ENCODE measurements at places on chromosomes 5 and 9. TPM values are rescaled to one million over a fixed set of nuclear protein-coding genes. Genes with fewer than 3 reads are reported as not detected.
A peak's percentile ranks its signal among the peaks of the same experiment; 100 is the strongest.

DNA sequence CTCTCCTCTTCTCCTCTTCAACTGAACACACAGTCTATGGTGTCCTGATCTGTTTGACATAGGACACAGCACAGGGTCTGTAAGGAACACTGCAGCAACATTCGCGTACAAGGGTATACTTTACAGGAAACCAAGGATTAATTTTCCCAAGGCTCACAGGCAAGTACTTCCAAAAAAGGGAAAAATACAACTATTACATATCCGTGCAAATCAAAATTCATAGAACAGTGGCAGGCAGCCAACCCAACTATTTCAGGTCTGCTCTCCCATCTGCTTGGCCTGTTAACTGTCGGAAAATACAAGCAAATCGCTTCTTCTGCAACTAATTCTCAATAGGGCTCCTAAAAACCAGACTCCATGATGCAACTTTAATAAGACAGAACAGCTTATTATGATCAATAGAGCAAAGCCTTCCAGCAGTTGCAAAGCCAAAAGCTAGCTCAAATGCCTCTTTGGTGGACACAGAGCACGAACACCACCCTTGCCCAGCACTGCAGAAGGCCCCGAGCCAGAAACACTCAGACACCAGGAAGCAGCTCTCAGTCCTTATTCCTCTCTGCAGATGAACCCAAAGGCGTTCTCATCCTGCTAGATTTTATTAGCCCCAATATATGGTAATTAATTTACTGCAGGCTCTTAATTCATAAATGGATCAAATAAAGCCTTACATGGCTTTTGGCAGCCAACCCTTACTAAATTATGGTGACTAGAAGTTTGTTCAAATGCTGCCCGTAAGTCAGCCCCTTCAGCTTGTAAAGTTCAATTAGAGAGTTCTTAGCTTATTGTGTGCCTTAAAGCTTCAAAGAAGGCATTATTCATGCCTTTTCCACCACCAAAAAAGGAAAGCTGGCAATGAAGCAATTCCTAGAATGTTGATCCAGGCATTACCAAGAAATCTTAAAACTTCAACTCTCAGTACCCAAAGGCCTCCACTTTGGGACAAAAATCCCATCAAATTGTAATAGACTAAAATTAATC, 68.8 kb downstream of the ZNF608 start:
- no peaks in the 10 kb centered on the region for H3K4me1 ChIP-seq
- no peak for DNase-seq
- no peaks in the 10 kb centered on the region for H3K36me3 ChIP-seq
- H3K27me3 ChIP-seq = no peaks in the 10 kb centered on the region
- no peak overlapping the region for H3K27ac ChIP-seq
- H3K4me3 ChIP-seq = no peak overlapping the region

- H3K4me3 ChIP-seq = no peak overlapping the region
- DNase-seq = no peak
- H3K36me3 ChIP-seq = no peaks in the 10 kb centered on the region
- no peaks in the 10 kb centered on the region for H3K4me1 ChIP-seq
- H3K27me3 ChIP-seq = no peaks in the 10 kb centered on the region
Measured at GRCh38 chr5:94983861-94984535, 300.9 kb downstream of the MCTP1 start.

GRCh38 chr5:143395638-143396352, 7.7 kb downstream of the NR3C1 start:
- H3K27me3 ChIP-seq = no peaks in the 10 kb centered on the region
- peak overlapping the region; percentile 65 for H3K4me3 ChIP-seq
- H3K27ac ChIP-seq = no peak overlapping the region
- peaks cover 48% of the 10 kb centered on the region for H3K36me3 ChIP-seq

LNPEP gene
- total RNA-seq = 37.9 TPM

DNA sequence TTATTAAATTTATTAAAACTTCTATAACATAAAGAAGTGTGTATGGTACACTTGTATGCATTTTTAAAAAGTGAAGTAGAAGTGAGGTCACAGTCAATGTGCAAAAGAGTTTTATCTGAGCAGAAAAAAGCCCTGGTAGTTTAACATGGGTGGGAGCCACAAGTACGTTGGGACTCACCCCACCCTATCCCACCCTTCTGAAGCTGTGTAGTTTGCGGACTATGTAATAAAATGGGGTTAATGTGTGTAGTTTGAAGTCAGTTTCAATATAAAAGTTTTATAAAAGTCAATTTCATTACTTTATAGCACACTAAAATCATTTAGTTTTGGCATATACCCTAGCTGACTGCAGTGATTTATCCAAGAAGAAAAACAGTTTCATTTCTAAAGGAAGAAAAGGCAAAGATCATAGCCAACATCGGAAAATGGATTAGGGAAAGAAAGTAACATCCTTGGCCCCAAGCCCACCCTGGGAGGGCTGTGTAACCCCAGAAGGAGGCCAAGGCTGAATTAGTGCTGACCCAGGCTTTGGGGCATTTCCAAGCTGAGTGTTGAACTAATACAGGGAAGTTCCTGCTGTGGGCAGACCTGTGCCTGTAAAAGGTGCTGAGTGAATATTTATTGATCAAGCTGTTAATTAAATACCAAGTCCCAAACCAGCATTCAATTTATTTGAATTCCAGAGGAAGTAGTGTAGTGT, 398.6 kb upstream of the ADAMTSL1 start:
- H3K36me3 ChIP-seq = no peaks in the 10 kb centered on the region
- no peak overlapping the region for H3K27ac ChIP-seq
- H3K27me3 ChIP-seq = no peaks in the 10 kb centered on the region
- H3K4me1 ChIP-seq = no peaks in the 10 kb centered on the region
- no peak overlapping the region for H3K4me3 ChIP-seq

LCN12 gene
- total RNA-seq = 2.1 TPM

DNA sequence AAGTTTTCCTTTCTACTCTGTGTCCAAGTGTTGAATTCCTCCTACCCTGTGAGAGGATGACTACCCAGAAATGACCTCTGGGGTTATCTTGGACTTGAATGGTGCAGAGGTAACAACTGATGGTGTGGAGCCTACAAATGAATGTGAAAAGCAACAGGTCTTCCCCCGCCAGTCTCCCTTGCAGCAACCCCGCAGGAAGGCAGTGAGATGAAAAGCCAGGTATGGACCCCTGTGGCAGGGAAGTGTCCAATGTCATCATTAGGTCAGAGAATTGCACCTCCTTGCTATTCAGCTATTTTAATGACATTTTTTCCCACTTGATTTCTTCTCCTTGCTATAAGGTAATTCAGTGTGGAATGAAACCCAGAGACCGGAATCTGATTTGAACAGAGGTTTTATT, 58.5 kb downstream of the MAT2B start:
- DNase-seq = no peak
- H3K4me1 ChIP-seq = peaks cover 18% of the 10 kb centered on the region

ARSI gene
- not detected for total RNA-seq

GRCh38 chr5:54632131-54632701, 114.7 kb downstream of the SNX18 start:
- peaks cover 2% of the 10 kb centered on the region for H3K36me3 ChIP-seq
- no peaks in the 10 kb centered on the region for H3K27me3 ChIP-seq
- H3K4me3 ChIP-seq = no peak overlapping the region
- no peak overlapping the region for H3K27ac ChIP-seq
- DNase-seq = no peak
- peaks cover 2% of the 10 kb centered on the region for H3K4me1 ChIP-seq

DNA sequence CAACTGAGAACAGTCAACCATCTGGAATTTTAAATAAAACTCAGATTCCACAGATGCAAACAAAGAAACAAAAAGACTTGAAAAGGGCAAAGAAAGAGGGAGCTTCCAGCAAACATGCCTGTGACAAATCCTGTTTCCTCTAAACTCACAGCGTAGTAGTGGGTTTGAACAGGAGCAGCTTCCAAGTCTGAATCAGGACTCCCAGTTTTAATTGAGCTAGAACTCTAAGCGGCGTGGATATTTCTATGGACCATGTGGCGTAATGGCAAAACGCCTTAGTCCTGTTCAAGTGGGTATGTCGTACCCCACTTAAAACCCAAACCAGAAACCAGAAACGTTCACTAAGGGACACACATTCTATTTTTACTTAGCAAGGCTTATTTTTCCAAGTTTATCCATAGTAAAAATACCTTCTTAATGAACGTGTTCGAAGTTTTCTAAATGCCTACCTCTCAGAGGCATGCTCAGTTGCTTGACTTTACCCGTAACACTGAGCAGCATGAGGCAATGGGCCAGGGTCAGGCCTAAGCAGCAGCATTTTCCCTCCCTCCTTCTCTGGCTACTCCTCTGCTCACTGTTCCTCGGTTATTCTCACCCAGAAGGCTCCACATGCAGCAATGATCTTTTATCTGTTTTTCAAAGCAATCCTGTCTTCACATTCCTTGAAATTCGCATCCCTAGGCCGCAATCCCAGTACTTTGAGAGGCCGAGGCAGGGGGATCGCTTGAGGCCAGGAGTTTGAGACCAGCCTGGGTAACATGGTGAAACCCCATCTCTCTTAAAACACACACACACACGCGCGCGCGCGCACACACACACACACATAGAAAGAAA, 77.9 kb downstream of the FNBP1 start:
- no peaks in the 10 kb centered on the region for H3K27me3 ChIP-seq
- no peak overlapping the region for H3K4me3 ChIP-seq
- peaks cover 84% of the 10 kb centered on the region for H3K36me3 ChIP-seq
- H3K27ac ChIP-seq = peak overlapping the region; percentile 89
- H3K4me1 ChIP-seq = peaks cover 68% of the 10 kb centered on the region

DNA sequence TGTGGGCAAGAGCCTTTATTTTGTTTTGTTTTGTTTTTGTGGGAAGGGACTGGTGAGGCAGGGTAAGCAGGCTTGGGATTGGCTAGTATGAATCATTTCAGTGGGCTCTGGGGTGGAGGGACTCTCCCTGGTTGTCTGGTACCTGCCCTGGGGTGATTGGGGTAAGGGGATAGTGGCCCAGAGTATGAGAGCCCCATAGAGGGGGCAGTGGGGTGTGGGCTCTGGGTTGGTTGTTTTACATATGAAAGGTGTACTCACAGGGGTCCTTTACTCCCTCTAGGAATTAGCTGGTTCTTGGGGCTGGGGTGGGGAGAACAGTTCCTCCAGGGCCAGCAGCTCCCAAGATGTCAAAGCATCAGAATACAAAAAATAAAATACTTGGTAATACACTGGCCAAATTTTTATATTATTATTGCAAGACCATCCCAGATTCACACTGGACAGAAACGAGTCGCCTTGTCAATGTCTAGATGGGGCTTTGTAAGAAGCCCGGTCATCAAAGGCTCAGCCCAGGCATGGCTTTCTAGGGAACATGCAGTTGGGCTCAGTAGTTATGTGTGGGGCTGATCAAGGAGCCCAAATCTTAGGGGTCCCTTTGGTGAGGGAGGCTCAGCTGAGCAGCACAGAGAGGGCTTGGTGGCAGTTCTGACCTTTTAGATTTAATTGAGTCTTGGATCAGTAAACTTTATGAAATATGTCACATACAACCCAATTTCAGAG, 190.5 kb downstream of the NXNL2 start:
- no peak overlapping the region for H3K27ac ChIP-seq
- no peaks in the 10 kb centered on the region for H3K36me3 ChIP-seq
- no peak overlapping the region for H3K4me3 ChIP-seq
- peaks cover 20% of the 10 kb centered on the region for H3K27me3 ChIP-seq
- H3K4me1 ChIP-seq = no peaks in the 10 kb centered on the region

GAPT gene
- total RNA-seq = not detected

DNA sequence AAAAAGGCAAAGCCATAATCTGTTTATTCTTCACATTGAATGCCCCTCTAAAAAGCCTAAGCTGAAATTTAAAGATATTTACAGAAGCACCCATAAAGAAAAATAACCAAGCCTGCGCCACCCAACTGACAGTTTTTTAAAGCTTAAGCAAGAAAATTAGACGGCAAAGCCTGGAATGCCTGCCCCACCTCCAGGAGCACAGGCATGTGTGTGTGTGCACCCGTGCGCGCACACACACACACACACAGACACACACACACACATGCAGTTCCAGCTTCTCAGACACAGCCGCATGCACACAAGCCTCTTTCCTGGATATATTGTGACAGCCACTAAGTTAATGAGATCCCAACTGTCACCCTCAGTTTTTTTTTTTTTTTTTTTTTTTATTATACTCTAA, 88.2 kb downstream of the FRMD3 start:
- no peak for DNase-seq
- no peaks in the 10 kb centered on the region for H3K36me3 ChIP-seq
- no peaks in the 10 kb centered on the region for H3K4me1 ChIP-seq
- H3K4me3 ChIP-seq = no peak overlapping the region
- no peaks in the 10 kb centered on the region for H3K27me3 ChIP-seq
- no peak overlapping the region for H3K27ac ChIP-seq

- H3K4me3 ChIP-seq = no peak overlapping the region
- no peak for DNase-seq
- H3K4me1 ChIP-seq = no peaks in the 10 kb centered on the region
- no peak overlapping the region for H3K27ac ChIP-seq
- no peaks in the 10 kb centered on the region for H3K27me3 ChIP-seq
- no peaks in the 10 kb centered on the region for H3K36me3 ChIP-seq
Measured at GRCh38 chr5:92237896-92238295, 854.8 kb upstream of the ARRDC3 start.

CENPK gene
- 78.0 TPM for total RNA-seq

NTMT1 gene
- 61.5 TPM for total RNA-seq

Measured in activated T-helper 2 cell treated with anti-CD3 and anti-CD28 coated beads, Interferon-gamma antibody, Interleukin-2, Interleukin-4, amounts not matched to agents 10 μg/mL and 5 μg/mL and 100 μg/mL, durations not matched to agents 14 hours and 24 hours and 36 hours (primary cell).